ENCODE measurements at places on chromosomes 2 and 18.
A peak's percentile ranks its signal among the peaks of the same experiment; 100 is the strongest.

DNA sequence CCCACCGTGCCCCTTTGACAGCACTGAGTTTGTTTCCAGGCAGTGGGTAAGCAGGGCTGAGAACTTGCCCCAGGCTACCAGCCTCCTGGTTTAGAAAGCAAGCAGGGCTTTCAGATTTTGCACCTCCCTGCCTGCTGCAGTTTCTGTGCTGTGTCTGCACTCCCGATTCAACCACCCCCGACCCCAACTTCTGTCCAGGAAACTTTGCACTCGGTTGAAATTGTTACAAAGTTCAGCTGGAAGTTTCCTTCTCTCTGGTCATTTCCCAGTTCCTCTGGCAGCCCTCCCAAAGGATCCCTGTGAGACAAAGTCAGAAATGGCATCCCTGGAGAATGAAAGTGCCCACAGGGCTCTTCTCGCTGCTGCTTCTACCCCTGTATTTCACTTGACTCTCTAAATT lies 12.4 kb upstream of the UPP2 start:
- DNase-seq, result no peak

GRCh38 chr2:164205347-164205746 lies 415.9 kb downstream of the GRB14 start:
- no peak for DNase-seq

DNA sequence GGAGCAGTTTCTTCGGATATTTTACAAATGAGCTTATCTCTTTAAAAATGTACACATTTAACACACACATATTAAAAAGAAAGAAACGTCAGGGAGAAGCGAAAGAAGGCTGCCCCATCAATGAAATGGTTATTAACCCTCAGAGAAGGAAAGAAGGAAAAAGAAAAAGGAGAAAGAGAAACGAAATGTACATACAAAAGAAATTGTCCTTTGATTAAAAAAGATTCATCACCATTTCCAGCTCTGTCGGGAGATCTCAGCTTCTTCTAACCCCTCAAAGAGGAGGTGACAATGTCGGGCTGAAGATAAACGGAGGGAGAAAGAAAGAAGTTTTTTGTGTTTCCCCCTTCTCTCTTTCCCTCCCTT lies 1.5 kb downstream of the IKZF2 start:
- no peak for DNase-seq

DNA sequence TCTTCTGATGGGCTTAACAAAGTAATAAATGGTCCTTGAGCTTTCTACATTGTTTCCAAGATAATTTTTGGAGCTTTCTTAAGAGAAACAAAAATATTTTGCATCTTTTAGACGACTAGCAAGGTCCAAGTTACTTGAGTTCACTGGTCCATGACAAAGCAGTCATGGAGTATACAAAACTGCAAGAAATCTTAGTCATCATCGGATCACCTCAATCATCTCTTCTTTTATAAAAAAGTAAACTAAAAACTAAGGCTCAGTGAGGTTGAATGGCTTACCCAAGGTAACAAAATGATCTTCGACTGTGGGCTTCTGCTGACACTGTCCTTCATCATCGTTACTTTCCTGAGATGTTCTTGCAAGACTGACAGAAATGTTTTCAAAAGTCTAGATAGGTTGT lies 11.9 kb downstream of the FIGN start:
- DNase-seq, result no peak

- DNase-seq, result no peak
Observed at GRCh38 chr2:162342321-162342720, 1.6 kb upstream of the GCA start.

DNA sequence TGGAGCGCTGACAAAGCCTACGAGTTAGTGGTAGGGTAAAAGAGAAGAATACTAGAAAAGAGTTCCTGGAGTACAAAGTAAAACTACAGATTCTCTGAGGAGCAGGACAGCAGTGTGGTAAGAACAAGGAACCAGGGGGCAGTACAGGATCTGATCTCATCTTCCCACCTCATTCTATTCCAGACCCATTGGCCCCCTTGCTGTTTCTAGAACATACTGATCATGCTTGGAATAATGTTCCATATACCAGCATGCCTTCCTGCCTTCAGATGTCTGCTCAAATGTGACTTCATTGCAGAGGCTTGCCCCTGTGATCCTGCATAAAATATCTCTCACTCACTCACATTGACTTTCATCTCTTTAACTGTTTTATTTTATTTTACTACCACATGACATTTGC lies 19.3 kb downstream of the MSGN1 start:
- DNase-seq, result no peak

DNA sequence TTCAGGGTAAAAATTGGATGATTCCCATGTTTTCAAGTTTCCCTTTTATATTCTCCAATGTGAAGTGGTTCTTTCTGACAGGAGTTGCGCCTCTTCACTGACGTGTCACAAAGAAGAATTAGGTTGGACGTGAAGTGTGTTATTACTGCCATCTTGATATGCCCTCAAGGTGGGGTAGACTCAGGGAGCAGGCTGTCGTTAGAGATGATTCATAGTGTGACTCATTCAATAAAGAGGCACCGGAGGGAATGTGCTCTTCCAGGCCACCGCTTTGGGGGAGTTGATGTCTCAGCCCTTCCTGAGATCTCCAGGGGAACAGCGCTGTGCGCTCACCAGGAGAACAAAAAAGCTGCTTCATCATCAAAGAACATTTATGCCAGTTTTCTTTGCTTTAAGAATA lies 3.6 kb upstream of the DGKD start:
- DNase-seq, result peak; percentile 48

- no peak for DNase-seq
Observed at GRCh38 chr2:241288324-241288888, 27.1 kb downstream of the HDLBP start.

GRCh38 chr2:233061591-233062450 lies 1.7 kb downstream of the INPP5D start:
- DNase-seq, result peak; percentile 17

DNA sequence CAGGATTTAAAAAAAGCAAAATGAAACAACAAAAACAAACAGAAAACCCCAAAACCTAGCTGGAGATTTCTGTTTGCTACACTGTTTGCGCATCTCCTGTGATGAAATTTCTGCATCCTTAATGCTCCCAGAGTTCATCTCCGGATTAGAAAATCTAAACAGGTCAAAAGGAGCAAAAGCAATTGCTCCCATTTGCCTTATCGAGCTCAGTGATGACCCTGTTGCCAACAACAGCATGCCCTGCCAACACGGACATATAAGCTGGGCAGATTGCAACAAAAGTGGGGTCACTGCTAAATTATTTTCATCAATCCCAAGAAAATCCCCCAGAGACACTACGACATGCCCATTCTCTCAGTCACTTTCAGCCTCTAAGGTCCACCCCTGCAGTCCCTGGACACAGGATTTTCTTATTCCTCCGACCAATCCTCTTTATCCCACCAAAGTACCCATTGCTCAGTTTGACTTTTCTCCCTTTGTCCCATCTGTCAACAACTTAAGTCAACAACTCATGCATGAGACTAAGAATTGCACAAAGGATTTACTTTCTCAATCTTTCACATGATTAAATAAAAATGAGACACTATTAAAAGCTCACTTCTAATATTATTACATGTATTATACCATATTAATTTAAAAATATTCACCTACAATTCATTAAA lies 67.8 kb downstream of the ABCG8 start:
- DNase-seq, result no peak

DNA sequence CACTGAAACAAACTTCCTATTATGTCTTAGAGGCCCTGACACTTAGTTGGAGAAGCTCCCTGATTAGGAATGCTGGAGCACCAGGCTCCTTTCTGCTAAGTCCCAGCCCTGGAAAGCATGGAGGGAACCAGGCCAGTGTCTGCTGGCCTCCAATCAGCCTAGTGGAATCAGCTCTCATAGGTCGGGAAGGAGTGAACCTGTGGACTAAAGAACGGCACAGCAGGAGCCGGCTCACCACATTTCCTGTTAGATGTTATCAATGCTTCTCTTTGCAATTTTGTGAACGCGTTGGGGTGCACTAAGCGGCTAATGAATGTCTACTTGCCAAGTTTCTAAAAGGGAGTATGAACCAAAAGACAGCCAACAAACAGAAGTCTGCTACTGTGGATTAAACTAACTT lies 296.6 kb downstream of the NAPG start:
- DNase-seq, result no peak

GRCh38 chr2:208097801-208098200 lies 26.5 kb downstream of the CRYGD start:
- no peak for DNase-seq

- peak; percentile 85 for DNase-seq
Observed at GRCh38 chr2:10331027-10331701, 28.5 kb downstream of the HPCAL1 start.

GRCh38 chr2:45929674-45930395 lies 278.4 kb downstream of the PRKCE start:
- DNase-seq, result no peak

- DNase-seq, result peak; percentile 57
Observed at GRCh38 chr18:36942264-36942663, 113.3 kb downstream of the KIAA1328 start.

- no peak for DNase-seq
Observed at GRCh38 chr2:144201126-144201525, 318.8 kb downstream of the ZEB2 start.

- no peak for DNase-seq
Observed at GRCh38 chr18:74515620-74516231, 18.6 kb upstream of the CNDP1 start.

- DNase-seq, result peak; percentile 73
Observed at GRCh38 chr18:21444465-21445212, 155.9 kb downstream of the ESCO1 start.

- DNase-seq, result no peak
Observed at GRCh38 chr2:140362361-140362760, 1582.2 kb upstream of the NXPH2 start.

- no peak for DNase-seq
Observed at GRCh38 chr2:86783615-86784339, 6.9 kb downstream of the CD8A start.

DNA sequence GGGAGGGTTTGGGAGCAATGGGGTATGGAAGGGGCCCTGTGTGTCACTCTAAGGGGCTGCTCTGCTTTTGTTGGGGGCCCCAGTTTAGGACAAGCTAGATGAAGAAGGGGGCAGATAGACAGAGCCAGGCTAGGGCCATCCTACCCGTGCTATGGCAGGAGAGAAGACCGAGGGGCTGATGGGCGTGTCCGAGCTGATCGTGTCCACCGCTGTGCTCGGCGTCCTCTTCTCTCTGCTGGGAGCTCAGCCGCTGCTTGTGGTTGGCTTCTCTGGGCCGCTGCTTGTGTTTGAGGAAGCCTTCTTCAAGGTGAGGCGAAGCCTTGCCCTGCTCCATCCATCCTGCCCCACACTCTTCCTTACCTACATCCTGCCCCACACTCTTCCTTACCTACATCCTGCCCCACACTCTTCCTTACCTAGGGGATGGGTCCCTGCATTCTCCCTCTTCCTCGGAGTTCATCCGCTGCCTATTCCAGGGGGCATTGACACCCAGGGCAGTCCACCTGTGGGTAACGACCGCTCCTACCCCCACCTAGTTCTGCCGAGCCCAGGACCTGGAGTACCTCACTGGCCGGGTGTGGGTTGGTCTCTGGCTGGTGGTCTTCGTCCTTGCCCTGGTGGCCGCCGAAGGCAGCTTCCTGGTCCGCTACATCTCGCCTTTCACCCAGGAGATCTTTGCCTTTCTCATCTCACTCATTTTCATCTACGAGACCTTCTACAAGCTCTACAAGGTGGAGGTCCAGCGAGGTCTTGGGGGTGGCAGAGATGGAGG lies 8.9 kb downstream of the SLC4A3 start:
- DNase-seq, result no peak

GRCh38 chr18:78622907-78623541 lies 356.6 kb upstream of the SALL3 start:
- DNase-seq, result no peak

GRCh38 chr2:149561309-149561926 lies 26.2 kb downstream of the MMADHC start:
- peak; percentile 67 for DNase-seq
